ENCODE measurements at places on chromosomes 13 and 19.

DNA sequence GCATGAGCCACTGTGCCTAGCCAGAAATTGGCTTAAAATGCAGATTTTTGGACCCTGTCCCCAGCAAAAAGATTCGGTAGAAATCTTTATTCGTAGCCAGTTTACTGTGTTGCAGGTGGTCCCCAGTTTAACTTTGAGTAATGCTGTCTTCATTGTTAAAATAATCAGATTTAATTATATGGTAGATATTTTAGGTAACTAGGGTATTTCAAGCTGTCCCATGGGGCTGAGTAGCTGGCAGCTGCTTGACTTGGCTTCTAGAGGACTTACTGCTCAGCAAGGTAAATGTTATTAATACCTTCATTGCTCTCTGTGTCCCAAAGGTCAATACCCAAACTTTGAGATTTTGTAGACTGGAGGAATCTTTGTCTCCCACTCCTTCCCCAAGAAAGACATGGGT is 21.1 kb downstream of the LSM14A start:
- no peak for DNase-seq

- no peak for DNase-seq
Observed at GRCh38 chr13:85529218-85529594, 270.0 kb downstream of the SLITRK6 start.

DNA sequence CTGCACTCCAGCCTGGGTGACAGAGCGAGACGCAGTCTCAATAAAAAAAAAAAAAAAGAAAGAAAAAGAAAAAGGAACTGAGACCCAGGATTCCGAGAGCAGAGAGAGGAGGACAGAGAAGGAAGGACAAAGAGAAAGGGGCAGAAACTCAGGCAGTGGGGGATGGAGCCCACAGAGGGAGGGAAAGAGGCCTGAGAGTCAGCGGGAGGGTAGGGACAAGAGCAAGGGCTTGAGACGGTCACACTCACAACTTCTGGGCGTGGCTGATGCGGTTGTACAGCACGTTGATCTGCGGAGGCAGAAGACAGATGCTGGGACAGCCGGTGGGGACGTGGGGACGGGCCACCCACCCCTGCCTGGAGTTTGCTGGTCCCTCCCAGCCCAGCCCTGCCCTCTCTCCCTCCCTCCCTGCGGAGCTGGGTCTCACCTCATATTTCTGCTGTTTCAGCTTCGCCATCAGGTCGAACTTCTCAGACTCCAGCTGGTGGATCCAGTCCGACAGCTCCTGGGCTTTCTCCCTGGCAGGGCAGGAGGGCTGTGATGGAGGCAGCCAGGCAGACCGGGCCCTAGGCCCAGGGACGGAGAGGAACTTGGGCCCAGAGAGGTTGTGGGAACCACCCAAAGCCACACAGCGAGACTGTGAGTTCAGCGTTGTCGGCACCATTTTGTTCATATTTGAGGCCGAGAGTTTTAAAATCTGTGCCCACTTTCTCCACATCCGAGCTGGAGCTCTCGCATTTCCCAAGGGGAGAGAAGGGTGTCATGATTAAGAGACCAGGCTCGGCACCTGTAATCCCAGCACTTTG is 15.2 kb downstream of the TNNT1 start:
- DNase-seq, result no peak

DNA sequence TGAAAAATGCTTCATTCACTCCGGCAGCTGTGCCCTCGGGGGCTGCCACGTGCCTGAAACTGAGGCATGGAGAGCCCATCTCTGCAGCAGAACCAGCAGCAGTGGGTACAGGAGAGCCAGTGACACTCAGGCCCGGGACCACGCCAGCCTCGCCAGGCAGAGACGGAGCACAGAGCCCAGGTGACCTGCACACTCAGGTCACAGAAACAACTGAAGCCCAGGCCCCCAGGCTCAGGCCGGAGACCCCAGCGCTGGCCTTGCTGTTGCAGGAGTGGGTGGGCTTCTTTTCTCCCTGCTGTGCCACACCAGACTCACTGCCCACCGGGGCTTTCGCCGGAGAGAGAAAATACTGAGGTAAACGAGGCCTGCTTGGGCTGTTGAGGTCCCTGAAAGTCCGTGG is 117.3 kb downstream of the SOX1 start:
- DNase-seq, result no peak

GRCh38 chr19:51116736-51117286 is 7.9 kb upstream of the SIGLEC9 start:
- DNase-seq, result no peak

- DNase-seq, result no peak
Observed at GRCh38 chr19:13765395-13766094, 1.2 kb downstream of the MRI1 start.

DNA sequence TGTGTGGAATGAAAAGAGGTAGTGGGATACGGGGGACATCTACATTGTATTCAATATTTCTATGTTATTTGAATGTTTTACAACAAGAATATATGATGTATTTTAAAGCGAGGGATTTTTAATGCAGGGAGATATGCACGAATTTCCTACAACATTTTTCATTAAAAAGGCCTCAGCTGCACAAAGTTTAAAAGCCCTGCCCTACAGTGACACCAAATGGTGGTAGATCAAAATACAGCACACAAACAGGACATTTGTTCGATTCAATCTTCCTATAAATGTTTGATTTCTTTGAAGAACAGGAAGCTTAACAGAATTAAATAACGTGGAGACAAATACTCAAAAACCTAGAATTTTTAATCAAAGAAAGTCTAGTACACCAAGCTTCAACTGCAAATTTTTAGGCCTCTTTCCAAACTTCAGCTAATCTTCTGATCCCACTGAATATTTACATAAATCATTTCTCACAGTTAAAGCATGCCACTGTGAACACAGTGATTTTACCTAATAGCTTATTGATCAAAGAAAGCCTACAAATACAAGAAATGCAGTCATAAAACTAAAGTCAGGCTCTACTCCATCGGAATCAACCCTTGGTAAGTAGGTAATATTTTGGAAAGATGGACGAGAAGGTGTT is 257.2 kb downstream of the DIAPH3 start:
- no peak for DNase-seq

DNA sequence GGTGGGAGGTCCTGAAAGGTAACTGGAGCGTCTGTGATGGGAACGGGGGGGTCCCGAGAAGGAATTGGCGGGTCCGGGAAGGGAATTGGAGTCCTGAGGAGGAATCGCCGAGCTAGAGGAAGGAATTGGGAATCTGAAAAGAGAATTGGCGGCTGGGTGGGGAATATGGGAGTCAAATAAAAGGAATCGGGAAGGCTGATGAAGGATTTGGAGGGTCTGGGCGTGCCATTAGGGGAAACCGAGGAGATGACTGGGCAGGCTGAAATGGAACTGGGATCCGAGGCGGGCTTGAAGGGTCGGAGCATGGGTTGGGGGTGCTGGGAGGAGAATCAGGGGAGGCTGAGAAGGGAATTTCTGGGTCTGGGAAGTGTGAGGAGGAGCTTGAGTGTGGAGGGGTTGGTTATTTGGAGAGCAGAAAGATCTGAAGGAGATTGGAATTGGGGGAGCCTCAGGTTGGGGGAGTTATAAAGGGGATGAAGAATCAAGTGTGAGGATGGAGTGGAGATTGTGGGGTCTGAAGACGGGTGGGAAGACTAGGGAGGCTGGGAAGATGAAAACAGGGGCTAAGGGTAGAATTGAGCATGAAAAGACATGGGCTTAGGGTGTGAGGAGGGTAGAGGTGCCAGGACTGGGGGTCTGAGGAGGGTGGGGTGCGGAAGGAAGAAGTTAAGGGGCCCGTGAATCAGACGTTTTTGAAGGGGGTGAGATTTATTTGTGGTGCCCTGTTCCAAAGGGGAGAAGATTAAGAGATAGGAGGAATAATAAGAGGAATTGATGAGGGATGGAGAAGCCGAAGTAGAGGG is 718 bp downstream of the ACTN4 start:
- no peak for DNase-seq

DNA sequence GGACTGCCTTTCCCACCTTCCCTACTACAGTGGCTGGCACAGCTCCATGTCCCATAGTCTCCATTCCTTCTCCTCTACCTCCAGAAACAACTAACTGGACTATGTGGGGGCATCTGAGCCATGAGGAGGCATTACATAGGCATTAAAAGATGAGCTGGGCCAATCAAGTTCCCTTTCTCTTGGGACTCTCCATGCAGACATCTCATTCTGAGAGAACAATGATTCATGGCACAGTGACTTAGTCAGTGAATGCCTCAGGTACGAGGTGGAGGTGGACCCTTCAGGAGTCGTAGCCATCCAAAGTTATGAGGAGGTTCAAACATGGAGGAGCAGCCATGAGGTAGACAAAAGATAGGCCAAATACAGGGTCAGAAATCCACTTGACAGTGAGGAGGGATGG is 70.0 kb downstream of the GPC6 start:
- no peak for DNase-seq

- no peak for DNase-seq
Observed at GRCh38 chr13:100300708-100301107, 211.8 kb downstream of the PCCA start.

All from stimulated activated CD4-positive, alpha-beta T cell treated with anti-CD3 and anti-CD28 coated beads, TNF-alpha, amount 100 ng/mL, for 1 hour (primary cell).